ENCODE measurements at places on chromosomes 4 and X. TPM values are rescaled to one million over a fixed set of nuclear protein-coding genes. Genes with fewer than 3 reads are reported as not detected.

NR3C2 gene
- polyA plus RNA-seq, result 3.9 TPM

TRIM75 gene
- polyA plus RNA-seq, result not detected

UGT2A1 gene
- polyA plus RNA-seq, result not detected

SYNPO2 gene
- polyA plus RNA-seq, result 85.9 TPM

USP17L15 gene
- polyA plus RNA-seq, result not detected

AKAP14 gene
- not detected for polyA plus RNA-seq

UGT2B10 gene
- polyA plus RNA-seq, result not detected

NPY1R gene
- 112 TPM for polyA plus RNA-seq

VCX gene
- not detected for polyA plus RNA-seq

SLIT2 gene
- 15.1 TPM for polyA plus RNA-seq

NPY5R gene
- 3.1 TPM for polyA plus RNA-seq

RNF212 gene
- not detected for polyA plus RNA-seq

CABS1 gene
- not detected for polyA plus RNA-seq

Measured in aorta (tissue), 5 donors.